ENCODE measurements at places on chromosomes 1 and 21. TPM values are rescaled to one million over a fixed set of nuclear protein-coding genes. Genes with fewer than 3 reads are reported as not detected.

- no peak for DNase-seq
These were observed 151.8 kb upstream of the B3GALT2 start for GRCh38 chr1:193338194-193338593.

- no peak for DNase-seq
These were observed 1793.9 kb downstream of the NCAM2 start for GRCh38 chr21:22791986-22792560.

- DNase-seq: no peak
These were observed 36.4 kb downstream of the CAPN8 start for GRCh38 chr1:223629126-223629457.

TMEM52 gene
- 0.82 TPM for total RNA-seq

GRCh38 chr1:198132060-198132781 lies 24.6 kb upstream of the NEK7 start:
- DNase-seq: no peak

DNA sequence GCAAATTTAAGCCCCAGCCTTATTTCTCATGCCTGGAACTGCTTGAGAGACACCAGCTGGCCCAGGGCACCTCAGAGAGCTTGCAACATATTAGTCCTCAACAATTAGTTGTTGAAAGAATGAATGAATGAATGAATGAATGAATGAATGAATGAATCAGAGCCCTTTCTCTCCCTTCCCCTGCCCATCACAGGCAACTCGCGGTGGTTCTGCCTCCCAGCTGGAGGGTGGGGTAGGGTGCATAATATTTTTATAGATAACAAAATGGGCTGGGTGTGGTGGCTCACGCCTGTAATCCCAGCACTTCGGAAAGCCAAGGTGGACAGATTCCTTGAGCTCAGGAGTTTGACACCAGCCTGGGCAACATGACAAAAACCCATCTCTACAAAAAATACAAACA lies 110.1 kb downstream of the CCDC185 start:
- DNase-seq: no peak

- DNase-seq: no peak
These were observed 15.9 kb downstream of the TNFRSF25 start for GRCh38 chr1:6450005-6450450.

PCP4 gene
- total RNA-seq: 6.8 TPM

- DNase-seq: no peak
These were observed 41.8 kb upstream of the TTC22 start for GRCh38 chr1:54842963-54843362.

DNA sequence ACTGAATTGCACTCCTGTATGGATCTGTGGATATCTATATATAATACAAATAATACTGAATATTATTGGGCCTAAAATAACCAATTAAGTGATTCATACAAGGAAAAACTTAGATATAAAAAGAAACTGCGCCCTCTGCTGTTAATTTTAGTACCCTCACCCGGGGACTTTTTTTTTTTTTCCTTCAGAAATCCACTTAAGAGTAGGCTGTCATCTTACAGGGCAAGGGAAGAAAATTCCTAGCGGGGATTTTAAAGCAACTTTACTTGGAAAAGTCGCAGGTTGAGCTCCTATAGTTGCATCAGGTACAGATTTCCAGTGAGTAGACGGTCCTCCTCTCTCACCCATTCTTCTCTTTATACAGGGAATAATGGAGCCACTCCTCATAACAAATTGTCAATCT lies 1.3 kb downstream of the NTNG1 start:
- no peak for DNase-seq

- no peak for DNase-seq
These were observed 45.8 kb upstream of the DMRTB1 start for GRCh38 chr1:53413175-53414001.

DNA sequence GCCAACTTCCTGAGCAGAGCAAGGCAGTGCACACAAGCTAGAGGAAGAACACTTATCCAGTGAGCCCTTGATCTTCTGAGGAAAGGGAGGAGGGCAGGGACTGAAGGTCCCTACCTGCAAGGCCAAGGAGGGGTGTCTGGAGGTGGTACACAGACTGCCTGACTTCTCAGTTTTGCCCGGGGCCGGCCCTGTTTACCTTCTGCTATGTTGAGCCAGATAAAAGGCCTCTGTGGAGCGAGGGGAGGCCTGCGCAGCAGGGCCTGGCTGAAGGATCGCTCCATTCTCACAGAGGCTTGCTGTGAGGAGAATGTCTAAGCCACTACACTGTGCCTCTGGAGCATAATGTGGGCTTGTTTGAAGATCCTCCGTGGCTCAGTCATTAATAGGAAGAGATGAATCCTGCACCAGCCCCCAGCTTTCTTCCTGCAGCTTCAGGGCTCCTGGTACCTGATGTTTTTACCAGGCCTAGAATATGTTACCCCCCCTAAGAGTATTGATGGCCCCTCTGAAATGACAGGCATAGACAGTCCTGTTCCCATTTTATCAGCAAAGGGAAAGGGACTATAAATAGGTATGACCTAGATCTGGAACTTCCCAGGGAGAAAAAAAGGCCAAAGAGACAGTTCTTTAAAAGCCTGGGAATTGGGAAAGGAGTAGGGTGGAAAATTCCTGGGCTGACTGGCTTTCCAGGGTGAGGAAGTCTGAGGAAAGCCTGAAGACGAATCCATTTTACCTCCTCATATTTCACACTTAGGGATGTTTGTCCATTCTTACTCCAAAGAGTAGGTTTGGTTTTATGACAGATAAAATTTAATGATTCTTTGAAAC lies 4.7 kb downstream of the POGK start:
- DNase-seq: no peak
